ENCODE measurements at places on chromosomes 11 and 22. TPM values are rescaled to one million over a fixed set of nuclear protein-coding genes. Genes with fewer than 3 reads are reported as not detected.

The ENDOD1 gene
- 6.6 TPM for polyA plus RNA-seq

The P2RX6 gene
- polyA plus RNA-seq = 10.3 TPM

The PAMR1 gene
- 18.3 TPM for polyA plus RNA-seq

The BCO2 gene
- 40.4 TPM for polyA plus RNA-seq

The OR52I2 gene
- polyA plus RNA-seq = not detected
